ENCODE measurements at places on chromosomes 6 and 20.

DNA sequence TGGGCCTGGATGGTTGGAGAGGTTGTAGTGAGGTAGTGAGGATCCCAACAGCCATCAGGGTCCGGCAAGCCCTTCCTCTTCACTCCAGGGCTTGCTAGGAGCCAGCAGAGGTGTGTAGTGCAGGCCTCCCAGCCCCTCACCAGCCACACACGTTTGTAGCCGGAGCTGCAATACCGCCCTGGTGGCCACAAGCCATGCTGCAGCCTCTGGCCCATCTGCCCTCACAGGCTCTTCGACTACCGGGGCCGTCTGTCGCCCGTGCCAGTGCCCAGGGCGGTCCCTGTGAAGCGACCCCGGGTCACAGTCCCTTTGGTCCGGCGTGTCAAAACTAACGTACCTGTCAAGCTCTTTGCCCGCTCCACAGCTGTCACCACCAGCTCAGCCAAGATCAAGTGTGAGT is 36.4 kb downstream of the EIF2S2 start:
- DNase-seq, result no peak

DNA sequence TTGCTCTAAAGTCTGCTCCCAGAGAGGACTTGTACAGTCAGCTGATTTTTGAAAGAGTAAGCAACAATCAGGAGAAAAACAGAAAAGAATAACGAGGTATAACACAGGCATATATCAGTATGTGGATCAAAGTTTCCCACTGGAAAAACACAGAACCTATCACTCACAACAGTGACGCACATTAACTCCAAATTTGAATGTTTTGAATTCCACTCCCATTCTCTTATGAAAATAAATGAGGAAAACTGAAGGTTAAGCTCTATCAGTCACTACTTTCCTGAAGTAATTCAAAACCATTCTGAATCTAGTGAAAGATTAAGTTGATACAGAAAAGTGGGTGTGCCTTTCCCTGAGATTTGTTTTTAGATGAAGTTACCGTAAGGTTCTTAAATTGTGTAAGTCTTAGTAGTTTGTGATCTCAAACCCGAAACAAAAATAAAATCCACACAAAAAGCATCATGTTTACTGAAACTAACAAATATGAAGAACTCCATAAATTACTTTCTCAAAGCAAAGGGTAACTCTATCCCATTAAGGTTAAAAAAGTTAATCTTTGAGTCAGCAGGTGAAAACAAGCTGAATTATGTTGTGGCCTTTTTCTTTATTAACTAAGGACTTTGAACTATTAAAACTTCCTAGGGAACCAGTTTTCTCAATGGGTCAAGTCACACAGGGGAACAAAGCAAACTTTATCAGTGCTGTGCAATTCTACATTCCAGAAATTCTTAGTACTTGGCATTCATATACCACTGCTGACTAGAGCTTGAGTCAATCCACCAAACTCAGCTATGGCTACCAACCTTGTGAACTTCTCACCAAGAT is 115.7 kb downstream of the OGFRL1 start:
- DNase-seq, result peak; percentile 51

- no peak for DNase-seq
Measured at GRCh38 chr6:33566182-33567084, 13.6 kb downstream of the BAK1 start.

DNA sequence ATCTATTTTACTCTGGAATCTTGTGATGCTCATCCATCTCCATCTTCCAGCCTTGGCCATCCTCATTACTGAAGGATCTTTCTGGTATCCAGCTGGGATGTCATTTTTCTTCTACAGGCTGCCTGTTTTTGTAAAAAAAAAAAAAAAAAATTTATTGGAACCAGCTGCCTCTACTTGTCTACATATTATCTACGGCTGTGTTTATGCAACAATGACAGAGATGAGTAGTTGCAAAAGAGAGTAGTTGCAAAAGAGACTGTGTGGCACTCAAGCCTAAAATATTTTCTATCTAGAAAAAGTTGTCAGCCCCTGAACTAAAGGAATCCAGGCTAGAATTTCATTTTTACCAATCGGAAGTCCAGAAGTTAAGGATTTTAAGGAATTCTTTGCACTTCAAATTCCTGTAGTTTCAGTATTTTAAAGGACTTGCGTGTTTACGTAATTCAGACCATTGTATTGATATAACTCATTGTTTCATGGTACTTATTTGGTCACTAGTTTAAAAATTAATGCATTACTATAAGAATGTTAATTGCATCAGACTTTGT is 38.6 kb upstream of the PLCG1 start:
- no peak for DNase-seq

- no peak for DNase-seq
Measured at GRCh38 chr6:42104095-42104803, 38.2 kb downstream of the C6orf132 start.

GRCh38 chr6:122059918-122060317 is 339.5 kb upstream of the HSF2 start:
- DNase-seq, result no peak

DNA sequence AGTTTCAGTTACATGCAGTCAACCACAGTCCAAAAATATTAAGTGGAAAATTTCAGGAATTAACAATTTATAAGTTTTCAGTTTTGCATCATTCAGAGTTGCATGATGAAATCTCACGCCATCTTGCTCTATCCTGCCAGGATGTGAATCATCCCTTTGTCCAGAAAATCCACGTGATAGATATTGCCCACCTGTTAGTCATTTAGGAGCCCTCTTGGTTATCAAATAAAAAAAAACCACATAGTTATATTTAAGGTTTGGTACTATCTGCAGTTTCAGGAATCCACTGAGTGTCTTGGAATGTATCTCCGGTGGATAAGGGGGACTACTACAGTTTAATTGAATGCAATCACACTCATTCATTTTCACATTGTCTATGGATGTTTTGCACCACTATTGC is 1249.0 kb upstream of the CITED2 start:
- peak; percentile 56 for DNase-seq

- DNase-seq, result no peak
Measured at GRCh38 chr6:158230967-158231550, 62.9 kb downstream of the GTF2H5 start.

DNA sequence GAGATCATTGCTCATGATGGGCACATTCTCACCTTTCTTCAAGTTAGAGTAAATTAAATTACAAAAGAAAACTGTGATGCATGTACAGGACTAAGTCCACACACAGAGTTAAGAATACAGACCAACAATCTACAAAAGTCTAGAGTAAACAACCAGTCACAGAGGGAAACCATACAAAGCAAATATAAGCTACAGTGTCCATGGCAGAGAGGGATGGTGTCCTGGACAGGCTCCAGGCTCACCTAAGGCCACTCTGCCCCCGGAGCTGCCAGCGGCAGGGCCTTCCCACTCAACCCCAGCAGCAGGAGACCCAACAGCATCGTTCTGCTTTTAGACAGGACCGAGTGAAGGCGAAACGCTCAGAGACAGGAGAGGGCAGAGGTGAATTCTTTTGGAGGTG is 16.0 kb downstream of the PDE10A start:
- no peak for DNase-seq

DNA sequence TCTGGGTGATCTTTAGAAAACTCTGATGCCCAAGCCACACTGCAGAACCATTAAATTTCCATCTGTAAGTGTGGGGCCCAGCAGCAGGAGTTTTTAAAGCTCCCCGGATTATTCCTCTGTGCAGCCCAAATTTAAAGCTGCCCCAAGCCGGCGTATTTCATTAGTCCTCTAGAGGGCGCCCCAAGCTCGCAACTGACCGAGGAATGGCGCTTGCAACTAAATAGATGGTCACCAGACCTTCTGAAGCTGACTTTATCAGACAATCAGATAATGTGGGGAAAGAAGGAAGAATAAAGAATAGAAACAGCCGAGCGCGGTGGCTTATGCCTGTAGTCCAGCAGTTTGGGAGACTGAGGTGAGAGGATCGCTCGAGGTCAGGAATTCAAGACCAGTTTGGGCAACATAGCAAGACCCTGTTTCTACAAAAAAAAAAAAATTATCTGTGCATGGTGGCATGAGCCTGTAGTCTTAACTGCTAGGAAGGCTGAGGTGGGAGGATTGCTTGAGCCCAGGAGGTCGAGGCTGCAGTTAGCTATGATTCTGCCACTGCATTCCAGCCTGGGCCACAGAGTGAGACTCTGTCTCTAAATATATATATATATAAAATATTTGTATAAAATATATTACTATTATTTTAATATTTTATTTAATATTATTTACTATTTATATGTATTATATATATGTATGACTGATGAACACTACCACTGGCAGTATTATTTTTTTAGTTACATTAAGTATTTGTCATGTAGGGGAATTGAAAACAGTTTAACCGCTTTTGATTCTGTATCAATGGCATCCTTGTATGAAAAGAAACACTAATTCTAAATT is 56.0 kb downstream of the OTOR start:
- DNase-seq, result peak; percentile 21

- no peak for DNase-seq
Measured at GRCh38 chr20:54678253-54678652, 202.9 kb downstream of the DOK5 start.

DNA sequence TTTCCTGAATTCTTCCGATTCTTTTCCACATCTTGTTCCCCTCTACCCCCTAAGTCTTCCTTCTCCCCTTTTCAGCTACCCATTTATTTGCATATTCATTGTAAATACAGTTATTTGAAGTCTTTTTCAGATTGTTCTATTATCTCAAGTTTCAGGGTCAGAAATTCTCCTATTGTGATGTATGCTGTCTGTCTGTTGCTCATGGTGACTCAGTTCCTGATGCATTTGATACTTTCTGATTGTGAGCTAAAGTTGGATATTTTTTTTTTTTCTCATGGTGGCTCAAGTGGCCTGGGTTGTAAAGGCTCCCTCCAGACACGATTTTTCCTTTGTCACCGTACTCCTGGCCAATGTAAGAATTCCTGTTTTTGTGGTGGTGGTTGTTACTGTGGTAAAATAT is 4.9 kb upstream of the PI16 start:
- no peak for DNase-seq

- no peak for DNase-seq
Measured at GRCh38 chr20:24066076-24066700, 77.6 kb upstream of the GGTLC1 start.

GRCh38 chr6:90173262-90173925 is 123.2 kb downstream of the BACH2 start:
- no peak for DNase-seq

- DNase-seq, result no peak
Measured at GRCh38 chr20:64021124-64021975, 14.6 kb upstream of the C20orf204 start.

DNA sequence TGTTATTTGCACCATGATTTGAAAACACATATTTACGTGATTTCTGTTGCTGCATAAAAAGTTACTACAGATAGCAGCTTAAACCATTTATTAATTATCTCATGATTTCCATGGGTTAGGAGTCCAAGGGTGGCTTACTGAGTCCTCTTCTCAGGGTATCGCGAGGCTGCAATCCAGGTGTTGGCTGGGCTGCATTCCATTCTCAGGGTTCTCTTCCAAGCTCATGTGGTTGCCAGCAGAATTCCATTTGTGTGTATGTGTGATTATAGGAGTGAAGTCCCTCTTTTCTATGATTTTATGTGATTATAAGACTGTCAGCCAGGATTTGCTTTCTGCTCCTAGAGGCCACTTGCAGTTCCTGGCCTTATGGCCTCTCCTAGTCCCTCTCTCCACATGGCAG is 135.1 kb downstream of the FAM83B start:
- no peak for DNase-seq

- DNase-seq, result no peak
Measured at GRCh38 chr20:2759143-2759542, 41.3 kb downstream of the CPXM1 start.

DNA sequence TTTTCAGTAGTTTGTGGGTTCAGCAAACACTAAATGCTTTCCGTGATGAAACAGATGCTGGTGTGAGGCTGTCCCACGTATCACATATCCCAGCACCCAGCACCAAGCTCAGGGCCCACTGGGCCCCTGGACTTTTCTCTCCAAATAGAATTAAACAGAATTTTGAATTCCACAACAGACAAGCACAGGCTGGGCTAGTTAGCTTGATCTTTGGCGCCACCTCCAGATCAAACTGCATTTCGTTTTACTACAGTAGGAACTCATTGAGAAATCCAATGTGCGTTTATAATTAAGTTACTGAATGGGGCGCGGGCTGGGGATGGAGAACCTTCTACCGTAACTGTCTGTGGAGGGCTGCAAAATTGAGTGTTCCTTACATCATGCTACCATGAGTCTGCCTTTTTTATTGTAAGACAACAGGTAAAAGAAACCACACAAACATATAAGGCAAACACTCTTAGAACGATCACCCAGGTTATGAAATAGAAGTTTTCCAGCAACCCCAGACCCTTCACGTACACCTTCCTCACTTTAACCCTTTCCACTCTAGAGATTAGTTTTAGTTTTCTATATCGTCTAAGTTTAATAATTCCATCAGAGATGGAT is 107.8 kb downstream of the ZFP64 start:
- DNase-seq, result peak; percentile 54

GRCh38 chr6:167094820-167095637 is 27.9 kb upstream of the CCR6 start:
- DNase-seq, result no peak

DNA sequence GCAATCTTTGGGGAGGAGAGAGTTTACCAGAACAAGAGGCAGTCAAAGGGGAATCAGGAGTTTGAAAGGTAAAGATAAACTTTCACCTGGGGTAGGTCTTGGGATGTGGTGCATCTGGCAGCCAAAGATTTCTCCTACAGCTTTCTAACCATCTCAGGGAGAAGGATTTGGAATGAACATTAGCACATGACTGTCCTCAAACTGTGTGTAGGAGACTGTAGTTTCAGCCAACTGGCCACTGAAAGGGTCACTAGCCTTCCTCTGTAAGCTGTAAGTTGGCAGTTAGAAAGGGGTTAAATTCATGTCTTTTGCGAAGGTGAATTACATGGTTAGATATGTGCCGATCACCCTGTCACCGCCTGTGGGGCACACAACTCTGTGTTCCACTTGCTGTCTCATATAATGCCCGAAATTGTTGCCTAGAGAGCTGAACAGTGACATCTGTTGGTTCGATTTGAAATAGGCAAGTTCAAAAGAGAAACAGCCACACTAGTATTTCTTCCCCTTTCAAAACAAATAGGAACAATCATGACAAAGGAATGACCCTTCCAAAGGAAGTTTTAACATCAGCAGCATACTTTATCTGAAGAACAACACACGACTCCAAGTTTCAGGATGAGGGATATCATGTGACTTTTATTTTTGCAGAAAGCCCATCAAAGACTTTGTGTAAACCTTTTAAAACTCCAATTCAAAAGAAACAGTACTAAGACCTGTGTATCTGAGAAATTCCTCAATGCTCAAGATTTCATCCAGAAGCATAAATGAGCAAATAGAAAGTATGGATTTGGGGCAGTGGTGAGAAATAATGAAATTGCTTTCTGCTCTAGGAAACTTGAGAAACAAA is 1.1 kb upstream of the OPN5 start:
- peak; percentile 66 for DNase-seq

Data from HCT116 (cell line).